ENCODE measurements at places on chromosomes 2 and 18. TPM values are rescaled to one million over a fixed set of nuclear protein-coding genes. Genes with fewer than 3 reads are reported as not detected.

The RAD51AP2 gene
- not detected for total RNA-seq

GRCh38 chr2:176967911-176968450 is 244.6 kb upstream of the HNRNPA3 start:
- no peak for DNase-seq
- no peaks in the 10 kb centered on the region for H3K36me3 ChIP-seq

DNA sequence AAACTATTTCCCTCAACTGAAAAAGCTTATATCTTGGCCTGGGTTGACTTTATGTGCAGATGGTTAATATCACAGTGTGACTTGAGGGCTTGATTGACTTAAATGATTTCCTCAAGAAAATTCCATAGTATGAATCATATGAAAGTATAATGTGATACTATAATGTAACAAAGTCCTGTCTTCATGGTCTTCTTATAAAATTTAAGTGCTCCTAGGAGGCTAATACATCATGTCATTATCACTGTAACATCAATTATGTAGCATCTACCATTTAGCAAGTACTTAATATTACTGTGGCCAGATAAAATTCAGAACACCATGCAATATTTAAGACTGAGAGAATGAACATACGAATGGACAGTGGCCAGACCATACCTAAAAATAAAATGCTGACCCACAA is 276.1 kb downstream of the RIT2 start:
- H3K4me3 ChIP-seq: no peak overlapping the region
- H3K27ac ChIP-seq: no peak overlapping the region
- H3K27me3 ChIP-seq: no peaks in the 10 kb centered on the region
- no peaks in the 10 kb centered on the region for H3K36me3 ChIP-seq
- DNase-seq: no peak
- H3K4me1 ChIP-seq: no peaks in the 10 kb centered on the region

DNA sequence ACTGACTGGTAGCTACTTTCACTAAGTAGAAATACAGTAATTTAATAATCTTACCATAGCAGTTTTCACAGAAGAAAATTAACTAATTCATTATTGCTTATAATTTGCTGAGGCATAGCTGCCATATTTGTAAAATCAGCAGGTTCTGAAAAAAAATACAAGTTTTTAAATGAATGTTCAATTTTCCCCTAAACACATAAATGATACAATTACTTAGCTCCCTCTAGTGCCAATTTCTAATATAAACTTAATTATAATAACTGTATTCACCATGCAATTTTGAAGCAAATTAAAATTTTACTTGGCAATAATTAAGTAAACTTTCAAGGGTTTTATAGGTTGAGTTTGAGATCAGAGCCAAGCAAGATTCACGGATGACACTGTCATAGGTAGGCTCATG is 1321.6 kb upstream of the ACVR2A start:
- H3K36me3 ChIP-seq: peaks cover 29% of the 10 kb centered on the region
- H3K27ac ChIP-seq: no peak overlapping the region
- no peak for DNase-seq
- no peaks in the 10 kb centered on the region for H3K4me1 ChIP-seq
- H3K4me3 ChIP-seq: no peak overlapping the region
- H3K27me3 ChIP-seq: no peaks in the 10 kb centered on the region

- no peak for DNase-seq
- H3K27ac ChIP-seq: no peak overlapping the region
- H3K4me1 ChIP-seq: no peaks in the 10 kb centered on the region
- H3K4me3 ChIP-seq: no peak overlapping the region
- H3K36me3 ChIP-seq: no peaks in the 10 kb centered on the region
These were observed 339.5 kb upstream of the SLC39A10 start for GRCh38 chr2:195317550-195317949.

DNA sequence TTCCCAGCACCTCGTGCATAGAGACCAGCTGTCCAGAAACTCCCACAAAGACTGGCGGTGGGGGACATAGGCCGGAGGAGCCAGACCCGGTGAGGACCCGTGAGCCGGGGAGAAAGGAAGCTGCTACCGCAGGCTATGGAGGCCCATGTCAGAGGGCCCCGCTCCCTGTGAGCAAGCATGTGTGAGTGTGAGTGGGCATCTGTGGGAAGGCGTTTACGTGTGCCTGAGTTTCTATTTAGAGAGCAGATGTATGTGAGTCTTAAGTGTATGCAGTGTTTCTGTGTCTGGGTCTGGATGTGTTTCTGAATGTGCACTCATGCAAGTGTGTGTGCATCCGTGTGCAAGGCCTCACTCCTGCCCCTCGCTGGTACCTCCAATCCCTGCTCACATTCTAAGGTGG is 187.8 kb upstream of the RAB6C start:
- no peaks in the 10 kb centered on the region for H3K36me3 ChIP-seq
- H3K27ac ChIP-seq: no peak overlapping the region
- DNase-seq: no peak

All from H9 (cell line).